ENCODE measurements at places on chromosomes 2 and 18.

GRCh38 chr2:204203704-204204103 is 267.1 kb downstream of the ICOS start:
- DNase-seq: no peak

GRCh38 chr2:221410487-221410886 is 161.6 kb downstream of the EPHA4 start:
- DNase-seq: no peak

DNA sequence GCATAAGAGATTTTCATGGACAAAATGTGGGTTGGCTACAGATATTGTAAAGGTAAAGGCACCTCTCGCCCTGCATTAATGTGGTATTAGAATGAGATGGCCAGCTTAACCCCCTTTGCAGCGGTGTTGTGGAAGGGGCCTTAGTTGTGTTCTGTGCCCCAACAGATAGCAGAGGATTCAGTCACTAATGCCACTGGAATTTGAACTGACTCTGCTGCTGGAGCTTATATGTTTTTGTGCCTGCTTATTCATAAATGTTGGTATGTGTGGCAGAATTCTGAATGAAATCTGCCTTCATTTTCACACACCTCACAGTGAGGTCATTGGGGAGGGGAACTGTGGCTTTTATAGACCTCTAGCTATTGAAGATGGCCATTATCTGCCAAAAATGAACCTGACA is 90.7 kb upstream of the ITGA6 start:
- no peak for DNase-seq

DNA sequence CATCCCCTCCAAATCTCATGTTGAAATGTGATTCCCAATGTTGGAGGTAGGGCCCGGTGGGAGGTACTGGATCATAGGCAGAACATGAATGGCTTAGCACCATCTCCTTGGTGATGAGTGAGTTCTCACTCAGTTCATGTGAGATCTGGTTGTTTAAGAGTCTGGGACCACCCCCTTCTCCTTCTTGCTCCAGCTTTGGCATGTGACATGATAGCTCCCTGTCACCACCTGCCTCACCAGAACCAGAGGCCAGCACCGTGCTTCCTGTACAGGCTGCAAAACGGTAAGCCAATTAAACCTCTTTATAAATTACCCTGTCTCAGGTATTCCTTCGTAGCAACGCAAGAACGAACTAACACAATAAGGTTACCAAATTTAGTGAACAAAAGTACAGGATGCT is 95.4 kb downstream of the ZBTB7C start:
- no peak for DNase-seq

- no peak for DNase-seq
Measured at GRCh38 chr2:27860111-27860510, 30.1 kb downstream of the RBKS start.

- peak; percentile 39 for DNase-seq
Measured at GRCh38 chr2:96207073-96207773, 1.4 kb downstream of the STARD7 start.

- DNase-seq: no peak
Measured at GRCh38 chr2:8094526-8094925, 587.3 kb upstream of the ID2 start.

DNA sequence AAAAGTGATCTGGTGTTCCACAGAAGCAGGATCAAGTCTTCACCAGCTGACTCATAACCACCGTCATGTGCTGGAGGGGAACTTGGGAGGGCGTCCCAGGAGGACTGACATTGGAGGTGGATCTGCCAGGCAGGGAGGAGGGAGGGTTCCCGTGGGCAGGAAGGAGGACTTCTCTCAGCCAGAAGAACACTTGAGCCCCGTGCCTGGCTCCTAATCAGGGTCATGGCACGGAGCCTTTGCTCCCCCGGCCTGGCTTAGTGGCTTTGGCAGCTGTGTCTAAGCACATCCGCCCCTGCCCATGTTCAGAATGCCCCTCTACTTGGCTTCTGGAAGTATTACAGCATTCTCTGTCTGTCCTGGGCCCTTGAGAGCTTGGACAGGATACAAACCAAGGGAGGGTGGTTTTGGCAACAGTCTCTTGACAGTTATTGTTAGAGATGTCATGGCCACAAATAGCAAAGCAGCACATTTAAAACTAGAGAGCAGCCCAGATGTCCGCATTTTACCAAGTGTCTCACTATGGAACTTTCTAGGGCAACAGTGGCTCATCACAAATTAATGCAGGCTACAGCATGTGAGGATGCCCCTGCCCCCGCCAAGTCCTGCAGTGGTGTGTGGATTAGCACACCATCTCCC is 11.5 kb downstream of the PPP1R7 start:
- DNase-seq: no peak

- no peak for DNase-seq
Measured at GRCh38 chr2:19776941-19777514, 124.8 kb downstream of the TTC32 start.

GRCh38 chr2:233168445-233168844 is 83.0 kb upstream of the ATG16L1 start:
- no peak for DNase-seq

- DNase-seq: no peak
Measured at GRCh38 chr2:10087360-10087759, 7.1 kb upstream of the CYS1 start.

GRCh38 chr2:25050128-25050527 is 8.3 kb downstream of the EFR3B start:
- no peak for DNase-seq

DNA sequence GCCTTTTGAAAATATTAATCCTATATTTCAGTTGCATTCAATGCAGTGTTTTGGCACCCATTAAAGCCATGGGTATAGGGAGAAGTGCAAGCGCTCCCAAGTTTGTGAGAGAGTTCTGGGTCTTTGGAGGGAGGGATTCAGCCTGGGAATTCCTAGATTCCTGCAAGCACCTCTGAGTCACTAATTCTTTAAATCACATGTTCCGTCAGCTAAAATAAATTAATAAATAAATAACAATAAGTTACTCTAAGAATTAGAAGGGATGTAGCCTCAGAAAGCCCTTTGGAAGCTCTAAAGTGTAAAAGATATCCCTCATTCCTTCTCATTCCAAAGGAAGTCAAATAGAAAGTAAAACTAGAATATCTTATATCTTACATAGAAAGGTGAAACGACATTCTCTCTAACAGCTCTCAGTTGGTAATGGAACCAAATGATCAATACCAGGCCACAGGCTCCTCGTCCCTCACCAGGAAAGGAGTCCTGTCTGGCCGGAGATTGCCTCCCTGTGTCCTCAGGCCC is 222.4 kb upstream of the RBBP8 start:
- no peak for DNase-seq

GRCh38 chr2:26782876-26783704 is 2.8 kb upstream of the CENPA start:
- DNase-seq: no peak

DNA sequence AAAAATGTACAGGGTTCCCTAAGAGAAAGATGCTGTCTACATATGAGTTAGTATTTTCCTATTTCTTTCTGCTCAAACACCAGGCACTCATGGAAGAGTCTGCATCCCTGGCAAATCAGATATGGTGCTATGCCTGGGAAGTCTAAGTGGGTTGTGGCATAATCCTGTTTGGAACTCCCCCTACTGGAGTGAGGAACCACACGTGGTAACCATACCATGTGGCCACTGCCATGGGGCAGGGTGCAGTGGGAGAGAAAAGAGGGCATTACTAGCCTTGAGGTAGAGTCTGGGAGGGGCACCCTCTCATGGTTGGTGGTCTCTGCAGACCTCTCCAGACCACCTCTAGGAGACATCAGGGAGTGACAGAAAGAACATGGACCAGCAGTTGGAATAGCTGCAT is 257.9 kb upstream of the ATP5MC3 start:
- DNase-seq: no peak

GRCh38 chr2:235506291-235506996 is 12.6 kb downstream of the AGAP1 start:
- DNase-seq: no peak

GRCh38 chr2:122863532-122863931 is 1108.1 kb downstream of the TSN start:
- DNase-seq: no peak

All from SK-N-SH (cell line).